NCI-H1436 treated with DMSO at 0.1 percent for 48 hours (cell line): ENCODE measurements at places on chromosomes 6 and 20.

GRCh38 chr6:26204332-26205160 is 117.3 kb downstream of the HFE start:
- peak; percentile 94 for DNase-seq

DNA sequence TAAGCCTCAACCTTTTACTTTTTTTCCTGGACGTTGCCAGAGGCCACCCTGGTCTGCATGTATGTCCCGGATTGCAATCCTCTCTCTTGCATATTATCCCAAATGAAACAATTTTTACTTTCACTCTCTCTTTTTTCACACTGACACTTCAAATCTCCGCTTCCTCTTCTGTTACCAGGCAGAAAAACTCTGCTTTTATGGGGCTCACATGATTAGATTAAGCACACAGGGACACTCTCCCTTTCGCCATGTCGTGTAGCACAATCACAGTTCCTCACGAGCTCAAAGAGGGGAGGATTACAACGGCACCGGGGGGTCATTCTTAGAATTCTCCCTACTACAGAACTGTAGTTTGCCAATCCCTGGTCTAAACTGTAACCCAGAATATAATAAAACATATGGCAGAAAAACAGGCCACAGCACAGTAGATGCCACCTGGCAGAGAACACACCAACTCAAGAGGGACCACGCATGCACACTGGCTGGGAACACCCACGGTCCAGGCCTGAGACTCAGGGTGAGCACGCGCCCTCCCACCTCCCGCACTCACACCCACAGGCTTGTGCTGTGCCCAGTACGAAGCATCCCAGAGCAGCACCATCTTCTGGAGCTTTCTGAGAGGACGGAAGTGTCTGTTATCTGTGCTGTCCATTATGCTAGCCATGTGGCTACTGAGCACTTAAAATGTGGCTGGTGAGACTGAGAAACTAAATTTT is 288.7 kb downstream of the KIF16B start:
- no peak for DNase-seq

DNA sequence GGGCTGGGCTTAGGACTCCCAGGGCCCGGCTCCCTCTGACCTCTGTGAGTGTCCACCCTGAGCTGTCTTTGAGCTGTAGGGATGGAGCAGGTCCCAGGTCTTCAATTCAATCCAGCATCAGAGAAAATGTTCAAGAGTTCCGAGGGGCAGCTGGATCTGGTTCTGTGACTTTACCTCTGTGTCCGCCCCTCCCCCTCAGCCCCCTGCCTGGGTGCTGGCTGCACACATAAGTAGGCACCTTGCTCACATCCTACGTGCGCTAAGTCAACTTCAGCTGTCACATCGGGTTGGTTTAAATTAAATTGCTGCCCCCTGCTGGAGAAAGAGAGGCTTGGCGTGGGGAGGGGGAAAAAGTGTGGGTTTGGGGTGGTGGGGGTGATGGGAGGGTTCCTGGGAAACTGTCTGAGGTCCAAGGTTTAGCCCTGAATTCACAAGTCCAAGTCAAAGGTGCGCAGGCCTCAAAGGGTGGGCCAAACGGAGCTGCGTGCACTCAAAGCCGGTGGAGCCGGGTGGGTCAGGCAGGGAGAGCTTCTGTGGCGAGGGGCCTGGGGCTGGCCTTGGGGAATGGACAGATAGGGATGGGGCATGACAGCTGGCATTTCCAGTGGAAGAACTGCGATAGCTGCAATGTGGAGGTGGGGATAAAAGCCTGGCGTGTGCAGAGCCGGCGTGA is 3.0 kb downstream of the WFDC5 start:
- DNase-seq: no peak

DNA sequence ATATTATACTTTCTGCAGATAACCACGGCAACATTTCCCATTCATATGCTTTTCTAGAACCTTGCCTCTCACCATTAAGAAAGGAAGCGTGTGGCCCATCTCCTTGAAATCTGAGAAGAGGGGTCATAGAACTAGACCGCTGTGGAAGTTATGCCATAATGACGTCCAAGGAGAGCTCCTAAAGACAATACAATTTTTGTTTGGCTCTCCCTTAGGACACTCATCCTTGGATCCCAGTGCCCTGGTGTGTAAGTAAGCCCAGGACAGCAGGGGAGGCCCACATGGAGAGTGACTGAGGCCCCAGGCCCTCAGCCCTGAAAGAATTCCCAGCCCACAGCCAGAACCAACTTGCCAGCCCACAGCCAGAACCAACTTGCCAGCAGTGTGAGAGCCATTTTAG is 379.6 kb downstream of the FOXA2 start:
- no peak for DNase-seq

DNA sequence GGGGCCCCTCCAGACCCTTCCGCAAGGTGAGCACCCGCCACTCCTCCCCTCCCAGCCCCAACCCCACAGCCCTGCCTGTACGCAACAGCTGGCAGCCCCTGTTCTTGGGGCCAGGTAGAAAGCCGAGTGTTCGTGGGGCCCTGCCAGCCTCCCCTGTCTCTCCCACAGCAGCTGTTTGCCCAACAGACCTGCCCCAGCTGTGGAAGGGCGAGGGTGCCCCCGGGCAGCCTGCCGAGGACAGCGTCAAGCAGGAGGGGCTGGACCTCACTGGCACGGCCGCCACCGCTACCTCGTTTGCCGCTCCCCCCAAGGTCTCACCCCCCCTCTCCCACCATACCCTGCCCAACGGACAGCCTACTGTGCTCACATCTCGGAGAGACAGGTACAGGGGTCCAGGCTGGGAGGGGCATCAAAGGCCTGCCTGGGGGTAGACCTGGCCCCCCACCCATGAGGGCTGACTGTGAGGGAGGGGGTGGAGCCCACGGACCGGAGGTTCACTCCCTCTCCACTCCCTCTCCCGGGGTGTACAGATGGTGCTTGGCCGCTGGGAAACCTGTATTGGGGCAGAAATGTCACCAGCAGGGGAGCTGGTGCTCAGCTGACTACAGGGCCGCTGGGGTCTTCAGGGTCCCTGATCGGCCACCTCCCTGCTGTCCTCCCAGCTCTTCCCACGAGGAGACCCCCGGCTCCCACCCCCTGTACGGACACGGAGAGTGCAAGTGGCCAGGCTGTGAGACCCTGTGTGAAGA is 41.1 kb downstream of the FOXP4 start:
- DNase-seq: no peak

DNA sequence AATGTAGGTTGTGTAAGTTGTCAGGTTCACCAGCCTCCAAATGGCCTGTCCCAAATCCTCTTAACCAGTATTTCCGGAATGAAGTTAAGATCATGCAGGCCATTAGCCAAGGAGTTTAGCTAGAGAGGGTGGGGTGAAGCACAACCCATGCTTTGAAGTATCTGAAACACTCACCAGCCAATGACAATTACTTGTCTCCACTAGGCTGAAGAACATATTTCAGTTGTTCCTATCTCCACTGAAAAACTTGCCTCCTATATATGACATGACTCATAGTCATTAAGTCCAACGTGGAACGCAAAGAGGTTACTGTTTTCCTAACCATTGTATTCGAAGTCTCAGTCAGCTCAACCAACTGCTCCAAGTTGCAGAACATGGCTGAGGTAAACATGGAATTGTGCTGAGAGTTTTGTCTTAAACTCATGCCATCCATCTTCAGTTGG is 37.4 kb upstream of the TNFAIP3 start:
- no peak for DNase-seq

- DNase-seq: no peak
Observed at GRCh38 chr6:37745748-37746147, 48.1 kb upstream of the MDGA1 start.

GRCh38 chr6:26158581-26159356 is 71.5 kb downstream of the HFE start:
- DNase-seq: no peak

- DNase-seq: no peak
Observed at GRCh38 chr20:3156811-3157619, 2.6 kb downstream of the FASTKD5 start.

- no peak for DNase-seq
Observed at GRCh38 chr6:130908188-130908587, 81.0 kb downstream of the SMLR1 start.

GRCh38 chr6:134402372-134402984 is 84.6 kb upstream of the SGK1 start:
- DNase-seq: no peak

DNA sequence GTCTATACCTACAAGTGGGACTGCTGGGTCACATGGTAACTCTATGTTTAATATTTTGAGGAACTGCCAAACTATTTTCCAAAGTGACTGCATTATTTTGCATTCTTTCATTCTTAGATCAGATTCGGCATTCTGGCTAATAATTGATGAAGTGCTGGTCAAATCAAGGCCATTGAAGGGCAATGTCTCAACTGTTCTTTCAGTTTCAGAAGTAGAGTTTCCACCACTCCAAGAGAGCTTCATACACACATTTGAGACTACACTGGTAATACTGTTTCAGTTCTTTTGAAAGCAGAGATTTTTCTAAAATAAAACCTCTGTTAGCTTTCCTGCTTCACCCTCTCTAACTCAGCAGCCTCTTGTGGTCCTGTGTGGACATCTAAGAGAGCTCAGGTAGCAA is 154.5 kb downstream of the CFAP61 start:
- no peak for DNase-seq

DNA sequence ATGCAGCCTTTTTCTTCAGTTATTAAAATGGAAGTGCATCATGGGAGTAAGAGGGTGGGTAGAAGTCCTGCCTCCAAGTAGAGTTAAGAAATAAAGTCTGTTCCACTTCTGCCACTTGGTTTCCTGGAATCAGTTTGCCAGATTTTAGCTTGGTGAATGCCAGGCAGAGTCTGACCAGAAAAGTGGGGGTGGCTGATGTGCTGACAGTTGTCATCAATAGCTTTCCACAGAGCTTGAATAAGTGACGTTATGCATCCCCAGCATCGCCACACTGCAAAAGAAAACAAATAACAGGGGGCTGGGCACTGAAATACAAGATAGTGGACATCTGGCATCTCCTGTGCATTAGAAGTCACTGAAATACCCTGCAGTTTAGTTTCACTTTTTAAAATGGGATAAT is 30.8 kb upstream of the CEP162 start:
- DNase-seq: no peak

DNA sequence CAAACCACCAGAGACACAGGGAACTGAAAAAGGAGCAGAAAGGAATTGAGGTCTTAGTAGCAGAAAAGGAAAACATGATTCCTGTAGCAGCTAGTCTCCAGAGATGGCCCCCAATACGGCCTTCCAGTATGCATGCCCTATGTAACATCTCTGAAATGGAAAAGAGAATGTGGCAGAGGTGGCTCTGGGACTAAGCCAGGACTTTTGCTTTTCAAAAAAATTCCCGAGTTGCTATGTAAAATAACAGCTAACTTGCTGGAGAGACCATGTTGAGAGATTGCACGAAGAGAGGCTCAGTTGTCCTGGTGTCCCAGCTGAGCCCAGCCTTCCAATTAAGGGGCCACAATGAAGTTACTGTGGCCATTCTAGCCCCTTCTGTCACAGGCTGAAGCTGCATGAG is 27.7 kb downstream of the IL20RA start:
- no peak for DNase-seq

- no peak for DNase-seq
Observed at GRCh38 chr6:150202404-150202803, 59.6 kb downstream of the PPP1R14C start.

GRCh38 chr6:142240179-142240578 is 61.6 kb upstream of the ADGRG6 start:
- DNase-seq: no peak

DNA sequence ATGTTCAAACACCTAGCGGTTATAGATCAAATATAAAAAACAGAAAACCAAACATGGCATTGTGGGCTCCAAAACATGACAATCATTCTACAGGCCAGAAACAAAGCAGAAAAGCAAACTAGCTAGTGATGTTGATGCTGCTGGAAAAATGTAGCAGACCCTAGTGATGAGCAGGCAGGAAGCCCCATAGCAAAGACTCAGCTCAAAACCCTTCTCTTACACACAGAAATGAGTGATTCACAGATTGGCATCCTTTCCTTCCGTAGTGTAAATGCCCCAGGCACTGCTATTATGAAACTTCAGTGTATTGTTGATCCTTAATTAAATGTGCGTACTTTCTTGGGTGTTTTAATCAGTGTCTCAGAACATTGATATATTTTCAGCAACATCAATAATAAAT is 425.1 kb downstream of the UTRN start:
- no peak for DNase-seq

GRCh38 chr6:14918200-14918907 is 327.5 kb upstream of the JARID2 start:
- no peak for DNase-seq

DNA sequence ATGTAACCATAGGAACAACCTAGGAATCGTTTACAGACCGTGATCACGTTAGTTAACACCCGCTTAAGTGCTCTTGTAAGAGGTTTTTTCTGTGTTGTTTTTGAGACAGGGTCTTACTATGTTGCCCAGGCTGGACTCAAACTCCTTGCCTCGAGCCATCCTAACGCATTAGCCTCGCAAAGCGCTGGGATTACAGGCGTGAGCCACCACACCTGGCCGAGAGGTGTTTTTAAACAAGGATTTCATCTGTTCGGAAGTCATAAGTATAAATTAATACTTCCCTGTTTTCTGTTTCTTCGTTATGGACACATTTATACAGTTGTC is 727 bp downstream of the MRS2 start:
- no peak for DNase-seq

GRCh38 chr6:164756142-164756541 is 553.3 kb downstream of the C6orf118 start:
- DNase-seq: no peak
